ENCODE measurements at places on chromosomes 6 and 20.
A peak's percentile ranks its signal among the peaks of the same experiment; 100 is the strongest.

- no peak for DNase-seq
Measured at GRCh38 chr20:64068386-64069208, 5.6 kb downstream of the TCEA2 start.

GRCh38 chr6:149045404-149045803 is 272.1 kb upstream of the TAB2 start:
- DNase-seq: no peak

DNA sequence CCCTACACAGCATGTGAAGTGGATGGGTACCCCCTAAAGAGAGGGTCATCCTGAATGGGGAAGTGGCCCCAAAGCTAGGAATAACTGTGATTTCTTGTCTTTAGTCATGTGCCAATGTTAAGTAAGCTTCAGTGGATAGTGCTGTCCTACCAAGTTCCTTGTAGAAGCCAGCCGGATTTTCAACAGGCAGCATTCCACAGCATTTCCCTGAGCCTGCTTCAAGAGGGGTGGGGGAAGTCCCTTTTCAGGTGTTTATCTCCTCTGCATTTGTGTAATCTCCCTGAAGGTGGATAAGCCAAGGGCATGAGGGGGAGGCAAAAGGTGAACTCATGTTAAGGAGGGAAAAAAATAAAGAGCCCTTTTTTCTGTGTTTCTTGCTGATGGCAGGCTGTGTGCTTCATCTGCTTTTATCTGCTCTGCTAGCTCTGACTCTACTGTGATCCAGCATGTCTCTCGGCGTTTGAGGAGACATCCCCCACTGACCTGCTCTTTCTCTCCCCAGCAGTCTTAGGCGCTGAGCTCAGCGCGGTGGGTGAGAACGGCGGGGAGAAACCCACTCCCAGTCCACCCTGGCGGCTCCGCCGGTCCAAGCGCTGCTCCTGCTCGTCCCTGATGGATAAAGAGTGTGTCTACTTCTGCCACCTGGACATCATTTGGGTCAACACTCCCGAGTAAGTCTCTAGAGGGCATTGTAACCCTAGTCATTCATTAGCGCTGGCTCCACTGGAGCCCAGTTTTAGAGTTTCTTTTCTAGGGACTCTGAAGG is 1.9 kb downstream of the EDN1 start:
- peak; percentile 54 for DNase-seq

- DNase-seq: no peak
Measured at GRCh38 chr20:59235226-59235625, 65.2 kb upstream of the EDN3 start.

All from GM10248 (cell line).